GM12864 (cell line): ENCODE measurements at places on chromosomes 1 and 21.

GRCh38 chr1:41582851-41583657 is 98.6 kb upstream of the EDN2 start:
- no peak for DNase-seq

DNA sequence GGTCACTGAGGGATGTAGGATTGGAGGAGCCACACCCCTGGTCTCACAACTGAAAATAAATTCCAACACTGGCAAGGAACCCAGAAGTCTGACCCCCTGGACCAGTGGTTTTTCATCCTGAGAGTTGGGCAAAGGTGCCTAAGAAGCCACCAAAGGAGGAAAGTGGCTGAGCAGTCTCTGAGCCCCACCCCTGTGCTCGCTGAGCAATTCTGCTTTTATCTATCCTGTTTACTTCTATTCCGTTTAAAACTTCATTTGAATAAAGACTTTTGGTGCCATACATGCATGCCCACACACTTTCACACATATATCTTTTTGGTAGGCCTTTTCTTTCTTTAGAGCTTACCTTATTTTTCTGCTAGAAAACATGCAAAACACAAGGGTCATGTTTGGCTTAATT is 13.9 kb upstream of the CD53 start:
- DNase-seq, result no peak

- no peak for DNase-seq
These were observed 3.0 kb upstream of the RIT1 start for GRCh38 chr1:155913969-155914757.

DNA sequence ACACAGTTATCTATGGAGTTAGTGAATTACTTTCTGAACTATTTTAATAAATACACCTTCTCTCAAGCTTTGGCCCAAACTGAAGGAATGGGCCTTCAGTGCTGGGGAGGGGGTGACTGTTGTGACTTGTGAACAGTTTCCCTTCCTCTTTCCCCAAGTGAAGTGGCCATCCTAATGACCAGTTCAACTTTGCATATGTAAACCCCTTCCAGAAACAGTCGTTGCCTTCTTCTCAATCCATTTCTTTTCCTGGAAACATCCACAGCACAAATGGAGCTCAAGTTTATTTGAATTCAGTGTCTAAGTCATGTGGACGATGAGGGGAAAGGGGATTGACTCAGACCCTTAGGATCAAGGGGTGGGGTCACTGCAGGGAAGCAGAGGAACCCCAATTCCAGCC is 1.3 kb upstream of the INPP5B start:
- DNase-seq, result no peak

GRCh38 chr1:219506473-219506899 is 106.4 kb downstream of the ZC3H11B start:
- no peak for DNase-seq

DNA sequence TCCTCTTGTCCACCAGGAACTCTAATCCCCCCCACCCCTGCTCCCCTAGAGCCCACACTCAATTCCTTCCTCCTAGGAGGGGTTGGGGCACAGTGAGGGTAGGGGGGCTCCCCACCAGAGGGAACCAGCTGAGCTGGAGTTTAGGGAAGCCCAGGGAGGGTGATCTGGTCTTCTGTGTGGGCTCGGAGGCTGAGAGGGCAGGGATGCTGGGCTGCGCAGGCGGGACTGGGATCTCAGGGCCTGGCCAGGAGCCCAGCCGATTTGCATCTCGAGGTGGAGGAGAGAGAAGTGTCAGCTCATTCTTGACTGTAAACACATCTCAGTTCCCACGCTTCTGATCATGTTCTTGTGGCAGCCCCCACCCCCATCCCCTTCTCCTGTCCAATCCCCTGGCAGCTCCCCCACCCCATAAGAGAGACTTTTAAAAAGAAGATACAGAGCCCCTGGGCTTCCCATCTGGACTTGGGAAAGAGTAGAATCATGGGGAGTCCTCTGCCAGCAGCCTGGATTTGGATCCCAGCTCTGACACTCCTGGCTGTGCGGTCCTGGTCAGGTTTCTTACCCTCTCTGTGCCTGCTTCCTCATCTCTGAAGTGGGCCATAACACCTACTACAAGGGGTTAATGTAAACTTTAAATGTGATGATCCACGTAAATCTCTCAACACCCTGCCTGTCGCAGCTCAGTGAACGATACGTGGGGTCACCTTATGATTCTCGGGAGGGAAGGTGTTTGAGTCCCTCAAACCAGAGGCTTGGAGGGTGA is 6.6 kb downstream of the PEAR1 start:
- DNase-seq, result no peak

GRCh38 chr1:10754568-10755329 is 41.7 kb downstream of the CASZ1 start:
- no peak for DNase-seq

DNA sequence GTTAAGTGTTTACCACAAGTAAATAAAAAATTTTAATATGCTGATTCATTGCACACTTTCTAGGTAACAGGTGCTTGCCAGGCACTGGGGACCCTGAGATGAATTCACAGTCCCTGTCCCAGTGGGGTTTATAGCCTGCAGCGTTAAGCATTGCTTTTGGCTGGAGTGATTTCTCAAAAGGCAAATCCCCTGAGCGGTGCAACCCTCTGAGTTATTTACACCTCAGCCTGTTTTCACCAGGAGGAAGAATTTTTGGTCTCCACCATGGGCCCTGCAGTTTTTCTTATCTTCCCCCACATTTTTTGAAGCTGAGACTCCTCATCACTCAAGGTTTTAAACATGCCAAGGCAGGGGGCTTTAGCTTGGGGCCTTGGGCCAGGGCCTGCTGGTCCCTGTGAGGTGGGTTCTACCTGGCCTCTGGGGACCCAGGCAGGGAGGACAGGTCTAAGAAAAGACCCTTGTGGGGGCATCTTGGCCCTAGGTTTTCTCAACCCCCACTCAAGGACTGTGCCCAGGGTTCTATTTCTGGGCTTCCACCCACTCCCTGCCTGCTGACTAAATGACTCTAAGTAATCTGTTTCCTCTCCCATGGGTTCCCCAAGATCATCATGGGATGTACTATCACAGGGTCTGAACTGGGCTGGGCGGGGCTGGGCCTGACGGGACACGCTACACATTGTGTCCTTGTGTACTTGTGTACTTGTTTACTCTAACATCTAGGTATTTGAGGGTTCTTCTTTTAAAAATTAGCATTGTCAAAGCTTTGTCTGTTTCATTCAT is 10.2 kb upstream of the CHIT1 start:
- DNase-seq, result no peak

- DNase-seq, result no peak
These were observed 110.1 kb upstream of the SLC44A3 start for GRCh38 chr1:94709891-94710581.

- no peak for DNase-seq
These were observed 7.3 kb upstream of the FAM78B start for GRCh38 chr1:166174108-166174507.

DNA sequence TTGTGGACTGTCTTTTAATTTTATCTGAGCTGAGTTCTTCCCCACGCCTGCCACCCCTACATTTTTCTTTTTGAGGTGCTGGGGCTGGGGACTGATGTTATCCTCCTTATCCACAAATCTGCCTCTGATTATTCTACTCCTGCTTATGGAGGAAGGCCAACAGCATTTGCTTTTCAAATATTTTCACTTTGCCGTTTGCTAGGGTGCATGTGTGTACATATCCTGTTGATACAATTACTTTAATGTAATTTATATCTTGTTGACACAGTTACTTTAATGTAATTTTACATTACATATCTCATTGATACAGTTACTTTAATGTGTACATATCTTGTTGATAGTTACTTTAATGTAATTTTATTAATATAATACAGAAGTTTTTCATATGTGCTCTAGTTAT is 36.2 kb downstream of the PRRC2C start:
- DNase-seq, result no peak

- DNase-seq, result no peak
These were observed 16.9 kb upstream of the DSCAM start for GRCh38 chr21:40863839-40864238.

DNA sequence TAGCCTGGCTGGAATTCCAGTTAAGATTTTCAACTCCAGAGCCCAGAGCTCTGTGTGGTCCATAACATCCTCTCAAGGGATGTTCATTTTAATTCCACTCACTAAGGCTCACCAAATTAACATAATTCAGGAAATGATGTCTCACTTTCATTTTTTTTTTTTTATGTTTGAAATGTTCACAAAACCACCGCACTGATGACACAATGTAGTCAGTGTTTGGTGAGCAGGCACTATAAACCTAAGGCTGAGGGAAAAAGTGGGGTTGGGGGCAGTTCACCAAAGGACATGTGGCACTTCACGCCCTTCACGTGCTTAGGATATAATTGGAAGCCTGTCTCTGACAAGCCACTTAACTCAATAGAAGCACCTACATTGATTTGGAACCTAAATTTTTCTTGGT is 177.3 kb upstream of the CAMK1G start:
- no peak for DNase-seq

- peak; percentile 16 for DNase-seq
These were observed 517.2 kb upstream of the NR5A2 start for GRCh38 chr1:199510314-199510713.

- no peak for DNase-seq
These were observed 44.1 kb downstream of the TRPM2 start for GRCh38 chr21:44397431-44398031.

DNA sequence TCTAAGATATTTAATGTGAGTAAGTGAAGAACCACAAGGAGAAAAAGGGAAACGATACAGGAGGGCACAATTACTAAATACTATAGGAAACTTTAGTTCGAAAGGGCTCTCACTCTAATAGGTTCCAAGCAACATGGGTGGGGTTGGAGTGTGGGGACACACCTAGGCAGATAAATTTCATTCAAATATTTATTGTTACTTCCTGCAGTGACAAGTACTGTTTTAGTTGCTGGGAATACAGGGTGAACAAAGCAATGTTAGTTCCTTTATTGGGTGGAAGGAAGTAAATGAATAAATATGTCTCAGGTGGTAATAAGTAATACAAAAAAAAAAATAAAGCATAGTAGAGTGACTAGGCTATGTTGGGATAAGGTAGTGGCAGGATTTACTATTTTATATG is 73.2 kb upstream of the B3GALT2 start:
- DNase-seq, result no peak

GRCh38 chr1:114482585-114482984 is 28.4 kb downstream of the TRIM33 start:
- DNase-seq, result peak; percentile 66

DNA sequence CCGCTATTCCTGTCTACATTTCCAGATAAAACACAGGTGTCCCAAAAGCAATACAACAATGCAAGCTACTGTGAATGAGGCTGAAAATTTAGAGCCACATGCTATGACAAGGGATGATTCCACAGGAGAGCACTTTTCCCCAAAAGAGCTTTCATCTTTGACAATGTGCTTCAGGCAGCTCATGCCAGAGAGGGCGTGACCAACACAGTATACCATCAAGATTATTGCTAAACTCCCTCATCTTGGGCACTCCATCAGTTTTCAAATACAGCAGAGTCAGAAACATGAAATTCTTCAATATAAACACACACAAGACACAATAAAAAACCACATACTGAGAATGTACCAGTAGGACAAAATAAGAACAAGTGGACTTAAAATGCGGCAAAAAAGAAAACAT is 6.7 kb downstream of the GON4L start:
- no peak for DNase-seq

DNA sequence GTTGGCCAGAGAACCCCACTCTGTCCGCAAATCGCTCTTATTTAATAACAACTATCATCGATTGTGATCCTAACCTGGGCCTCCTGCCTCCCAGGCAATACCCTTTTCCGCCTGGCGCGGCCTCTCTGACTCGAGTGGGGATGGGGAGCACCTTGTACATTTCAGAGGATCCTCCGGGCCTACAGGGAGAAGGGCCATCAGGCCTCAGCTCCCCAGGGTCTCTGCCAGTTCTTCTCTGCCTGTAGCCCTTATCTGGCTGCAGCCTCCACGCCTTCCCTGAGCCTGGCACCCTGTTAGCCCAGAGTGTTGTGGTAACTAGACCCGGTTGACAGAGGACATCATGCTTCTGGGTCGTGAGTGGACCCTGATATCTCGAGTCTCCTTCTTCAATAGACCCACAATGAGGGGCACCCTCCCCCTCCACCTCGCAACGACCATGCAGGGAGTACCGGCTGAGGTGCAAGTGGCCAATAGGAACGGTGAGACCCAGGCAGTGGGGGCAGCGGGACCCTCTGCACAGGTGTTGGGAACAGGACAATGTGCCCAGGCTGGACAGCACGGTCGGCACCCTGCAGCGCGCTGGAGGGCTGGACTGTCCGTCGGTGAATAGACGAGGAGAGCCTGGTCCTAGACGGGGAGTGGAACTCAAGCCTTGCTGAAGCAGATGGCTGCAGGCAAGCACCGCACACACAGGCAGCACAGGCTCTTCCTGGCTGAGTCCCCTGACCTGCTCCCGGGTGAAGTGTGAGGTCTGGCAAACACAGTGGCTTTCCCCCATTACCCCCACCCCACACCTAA is 7.1 kb upstream of the CRYBG2 start:
- DNase-seq, result no peak

DNA sequence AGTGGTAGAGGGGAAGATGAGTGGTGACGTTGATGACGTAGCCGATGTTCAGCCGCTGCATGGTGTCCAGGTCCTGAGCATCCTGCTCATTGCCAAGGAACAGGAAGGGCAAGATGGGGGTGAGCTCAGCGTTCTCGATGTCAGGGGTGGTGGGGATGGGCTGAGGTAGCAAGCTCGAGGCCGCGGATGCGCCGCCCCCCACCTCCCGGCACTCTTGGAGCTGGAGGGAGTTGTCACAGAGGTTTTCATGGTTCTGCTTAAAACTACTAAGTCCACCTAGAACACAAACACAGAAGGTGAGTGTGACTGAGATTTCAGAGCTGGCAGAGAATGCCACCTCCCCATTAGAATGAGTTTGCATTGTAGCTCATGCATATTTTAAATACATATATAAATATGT is 35.7 kb downstream of the DUSP10 start:
- no peak for DNase-seq

GRCh38 chr1:24964811-24965570 is 34.9 kb upstream of the RUNX3 start:
- DNase-seq, result peak; percentile 97

DNA sequence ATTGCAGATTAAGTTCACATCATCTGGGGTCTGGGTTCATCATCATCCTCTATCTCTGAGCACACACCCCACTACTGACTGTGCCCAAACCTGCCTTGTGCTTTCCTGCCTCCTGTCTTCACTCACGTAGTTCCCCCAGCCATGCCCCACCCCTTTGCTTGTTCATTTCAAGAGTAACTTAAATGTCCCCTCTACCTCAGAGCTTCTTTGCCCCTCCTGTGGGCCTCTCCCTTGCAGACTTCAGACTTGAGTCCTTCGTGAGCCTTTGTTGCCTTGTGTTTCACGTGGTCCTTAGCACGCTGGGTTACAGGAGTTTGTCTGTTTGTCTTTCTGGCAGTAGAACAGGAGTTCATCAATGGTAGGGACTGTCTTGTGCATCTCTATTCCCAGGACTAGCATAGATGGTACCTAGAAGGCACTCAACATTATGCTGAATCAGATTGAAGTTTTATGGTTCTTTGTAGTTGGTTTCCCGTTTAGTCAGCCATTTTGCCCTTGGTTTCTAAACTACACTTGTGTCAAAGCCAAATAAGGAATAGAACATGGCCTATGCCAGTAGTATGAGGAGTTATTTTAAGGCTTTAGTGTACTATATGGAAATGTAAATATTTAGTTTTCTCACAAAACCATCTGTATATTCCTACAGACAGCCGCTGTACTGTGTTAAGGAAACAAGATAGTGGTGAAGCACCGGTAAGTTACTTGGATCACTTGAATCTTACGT is 86.2 kb downstream of the TTC3 start:
- peak; percentile 34 for DNase-seq
